ENCODE measurements at places on chromosomes 1 and 21. TPM values are rescaled to one million over a fixed set of nuclear protein-coding genes. Genes with fewer than 3 reads are reported as not detected.

DNA sequence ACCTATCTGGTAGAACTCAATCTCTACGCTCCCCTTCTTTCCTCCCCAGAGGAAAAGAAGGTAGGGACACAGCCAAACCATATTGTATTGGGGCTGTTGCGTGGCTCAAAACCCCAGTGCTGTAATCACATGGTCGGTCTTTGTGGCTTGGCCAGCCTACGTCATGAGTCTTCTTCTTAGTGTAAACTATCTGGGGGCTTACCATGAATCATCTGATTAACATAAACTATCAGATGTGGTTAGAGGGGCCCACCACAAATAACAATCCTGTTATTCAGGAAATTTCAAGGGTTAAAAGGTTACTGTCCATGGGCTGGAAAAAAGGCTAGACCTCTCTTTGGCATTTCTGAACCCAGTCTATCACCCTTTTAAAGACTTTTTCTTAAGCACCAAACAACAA is 49.5 kb upstream of the GPR52 start:
- H3K27me3 ChIP-seq, result no peaks in the 10 kb centered on the region
- H3K36me3 ChIP-seq, result peaks cover 41% of the 10 kb centered on the region
- DNase-seq, result peak; percentile 45

DNA sequence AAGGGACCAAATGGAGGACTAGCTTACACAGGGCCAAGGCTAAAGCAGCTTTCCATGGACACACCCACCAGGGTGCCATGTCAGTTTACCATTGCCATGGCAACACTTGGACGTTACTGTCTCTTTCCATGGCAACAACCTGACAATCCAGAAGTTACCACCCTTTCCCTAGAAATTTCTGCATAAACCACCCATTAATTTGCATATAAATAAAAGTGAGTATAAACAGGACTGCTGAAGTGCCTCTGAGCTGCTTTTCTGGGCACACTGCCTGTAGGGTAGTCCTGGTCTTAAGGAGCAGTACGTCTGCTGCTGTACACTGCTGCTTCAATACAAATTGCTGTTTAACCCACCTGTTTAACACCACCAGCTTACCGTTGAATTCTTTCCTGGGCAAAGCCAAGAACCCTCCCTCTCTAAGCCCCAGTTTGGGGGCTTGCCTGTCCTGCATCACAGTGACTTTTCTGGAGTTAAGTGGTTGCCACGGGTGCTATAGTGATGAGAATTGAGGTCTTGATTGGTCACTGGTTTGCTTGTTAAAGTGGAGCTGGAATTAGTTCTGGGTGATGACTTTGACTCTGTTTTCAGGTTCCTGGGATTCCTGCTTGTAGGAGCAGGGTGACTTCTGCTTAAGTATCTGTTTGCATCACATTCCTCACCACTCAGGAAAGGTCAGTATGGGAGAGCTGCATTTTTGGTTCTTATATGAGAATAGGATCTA is 83.2 kb downstream of the CLDN17 start:
- DNase-seq, result no peak
- H3K27me3 ChIP-seq, result peaks cover 1% of the 10 kb centered on the region
- H3K4me3 ChIP-seq, result no peak overlapping the region
- H3K36me3 ChIP-seq, result no peaks in the 10 kb centered on the region
- no peak overlapping the region for H3K27ac ChIP-seq
- H3K4me1 ChIP-seq, result no peaks in the 10 kb centered on the region

DNA sequence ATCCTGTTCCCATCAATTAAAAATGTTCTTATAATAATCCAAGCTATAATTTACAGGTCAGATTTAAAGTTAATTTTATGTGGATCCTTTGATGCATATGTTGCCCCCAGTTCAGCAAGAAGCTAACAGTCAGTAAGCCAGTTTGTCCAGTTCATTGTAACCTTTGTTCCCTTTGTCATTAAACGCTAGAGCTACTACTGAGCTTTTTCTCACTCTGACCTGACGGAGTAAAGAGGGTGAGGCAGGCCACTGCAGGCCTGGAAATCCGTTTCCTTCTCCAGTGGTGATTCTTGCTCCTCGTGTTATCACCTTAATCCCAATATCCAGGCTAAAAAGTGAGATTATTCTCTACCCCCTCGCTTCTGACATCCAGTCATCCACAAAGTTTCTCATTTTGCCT is 10.2 kb downstream of the YBX1 start:
- no peak for DNase-seq
- peak overlapping the region; percentile 27 for H3K27ac ChIP-seq
- no peaks in the 10 kb centered on the region for H3K27me3 ChIP-seq
- peaks cover 74% of the 10 kb centered on the region for H3K36me3 ChIP-seq

Gene GPR153
- 0.34 TPM for total RNA-seq

DNA sequence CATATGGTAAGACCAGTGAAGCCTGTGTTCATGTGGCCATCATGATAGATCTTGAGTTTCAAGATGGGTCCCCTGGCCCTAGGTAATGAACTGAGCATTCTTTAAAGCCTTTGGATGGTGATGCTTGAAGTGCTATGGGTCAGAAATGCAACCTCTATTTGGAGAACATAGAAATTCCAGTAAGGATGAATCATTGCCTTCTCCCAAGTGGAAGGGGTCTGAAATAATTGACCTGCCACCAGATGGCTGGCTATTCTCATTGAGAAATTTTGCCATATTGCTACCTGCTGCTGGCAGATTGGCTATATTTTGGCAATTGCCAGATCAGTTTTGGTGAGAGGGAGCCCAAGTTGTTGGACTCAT is 739 bp upstream of the IFI6 start:
- peak overlapping the region; percentile 90 for H3K27ac ChIP-seq
- peaks cover 32% of the 10 kb centered on the region for H3K4me1 ChIP-seq
- peaks cover 1% of the 10 kb centered on the region for H3K36me3 ChIP-seq
- no peaks in the 10 kb centered on the region for H3K27me3 ChIP-seq

GRCh38 chr1:86567341-86567740 is 20.5 kb downstream of the CLCA4 start:
- H3K27me3 ChIP-seq, result peaks cover 8% of the 10 kb centered on the region
- no peak for DNase-seq
- H3K4me1 ChIP-seq, result no peaks in the 10 kb centered on the region
- H3K27ac ChIP-seq, result no peak overlapping the region
- no peak overlapping the region for H3K4me3 ChIP-seq

DNA sequence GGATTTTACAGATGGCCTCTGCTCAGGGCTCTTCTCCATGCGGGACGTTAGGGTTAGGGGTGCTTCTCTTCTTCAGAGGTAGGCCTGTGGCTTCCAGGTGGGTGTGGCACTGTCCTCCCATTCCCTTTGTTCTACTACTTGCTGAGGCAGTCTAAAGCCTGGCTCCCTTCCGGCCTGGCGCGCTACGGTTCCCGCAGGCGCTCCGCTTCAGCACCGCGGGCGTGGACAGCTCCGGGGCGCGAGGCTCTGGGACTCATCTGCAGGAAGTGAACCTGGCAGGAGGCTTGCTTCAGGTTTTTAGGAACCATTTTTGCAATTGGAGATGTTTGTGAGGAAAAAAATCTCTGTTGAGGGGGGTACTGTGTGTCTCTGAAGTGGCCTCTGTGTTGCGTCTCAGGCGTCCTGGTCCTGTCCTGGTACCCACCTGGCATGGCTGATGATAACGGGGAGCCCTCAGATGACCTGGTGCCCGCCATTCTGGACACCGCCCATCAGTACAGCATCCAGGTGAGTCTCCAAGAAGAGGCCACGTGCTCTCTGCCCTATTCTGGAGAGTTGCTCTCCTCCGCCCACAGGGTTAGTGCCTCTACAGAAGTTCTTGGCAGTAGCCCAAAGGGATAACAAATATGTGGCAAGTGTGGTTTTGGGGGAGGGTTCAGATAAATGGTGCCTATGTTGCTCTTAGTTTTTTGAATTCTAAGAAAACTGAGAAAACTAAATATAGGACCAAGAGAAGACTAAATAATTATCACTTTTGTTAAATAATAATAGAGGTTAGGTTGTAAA is 1.9 kb downstream of the MANEAL start:
- peak overlapping the region; percentile 65 for H3K4me3 ChIP-seq
- DNase-seq, result peak; percentile 59
- H3K4me1 ChIP-seq, result peaks cover 22% of the 10 kb centered on the region
- H3K27ac ChIP-seq, result no peak overlapping the region
- peaks cover 15% of the 10 kb centered on the region for H3K36me3 ChIP-seq
- peaks cover 19% of the 10 kb centered on the region for H3K27me3 ChIP-seq

- H3K27ac ChIP-seq, result no peak overlapping the region
- H3K27me3 ChIP-seq, result peaks cover 3% of the 10 kb centered on the region
- no peak overlapping the region for H3K4me3 ChIP-seq
- no peaks in the 10 kb centered on the region for H3K36me3 ChIP-seq
- no peaks in the 10 kb centered on the region for H3K4me1 ChIP-seq
- no peak for DNase-seq
Measured at GRCh38 chr1:48649880-48650279, 126.8 kb downstream of the BEND5 start.

DNA sequence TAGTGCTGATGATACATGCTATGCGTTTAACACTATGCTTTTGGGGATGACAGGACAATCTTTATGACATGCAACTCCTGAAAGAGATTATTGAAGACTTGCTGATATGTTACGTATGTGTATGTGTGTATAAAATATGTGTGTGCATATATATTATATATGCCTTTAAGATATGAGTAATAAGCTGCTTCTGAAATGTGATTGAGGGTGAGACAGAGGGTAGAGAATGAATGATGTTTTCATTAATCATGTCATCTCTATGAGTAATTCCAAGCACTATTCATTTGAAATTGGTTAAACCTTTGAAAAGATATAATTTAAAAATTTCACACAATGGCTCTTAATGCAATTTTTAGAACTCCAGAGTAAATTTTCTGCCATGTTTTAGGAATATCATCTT is 5.8 kb downstream of the BCL9 start:
- no peaks in the 10 kb centered on the region for H3K27me3 ChIP-seq
- H3K4me1 ChIP-seq, result peaks cover 70% of the 10 kb centered on the region
- H3K4me3 ChIP-seq, result no peak overlapping the region
- no peak overlapping the region for H3K27ac ChIP-seq
- DNase-seq, result no peak
- peaks cover 13% of the 10 kb centered on the region for H3K36me3 ChIP-seq

GRCh38 chr21:42081931-42082381 is 10.8 kb downstream of the UMODL1 start:
- H3K27me3 ChIP-seq, result no peaks in the 10 kb centered on the region
- no peaks in the 10 kb centered on the region for H3K4me1 ChIP-seq
- no peak overlapping the region for H3K4me3 ChIP-seq
- no peak for DNase-seq

Gene CCDC190
- total RNA-seq, result not detected

DNA sequence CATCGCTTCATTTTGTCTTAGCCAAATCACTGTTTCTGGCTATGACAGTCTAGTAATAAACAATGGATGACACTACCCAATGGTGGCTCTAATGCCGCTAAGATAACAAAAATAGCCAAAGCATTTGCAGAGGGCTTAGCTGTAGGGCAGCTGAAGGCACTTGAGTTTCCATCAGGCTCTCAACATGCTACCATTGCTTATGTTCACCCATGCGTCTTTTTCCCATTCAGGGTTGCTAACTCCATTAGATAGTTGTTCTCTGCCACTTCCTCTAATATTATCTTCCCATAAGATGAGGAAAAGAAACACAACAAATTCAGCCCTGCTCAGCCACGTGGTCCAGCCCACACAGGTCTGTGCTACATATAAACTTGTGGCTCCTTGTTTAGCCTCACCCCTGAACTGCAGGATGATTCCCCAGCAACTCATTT is 159.6 kb downstream of the TOMM20 start:
- DNase-seq, result no peak
- H3K36me3 ChIP-seq, result peaks cover 5% of the 10 kb centered on the region
- peaks cover 59% of the 10 kb centered on the region for H3K4me1 ChIP-seq
- peak overlapping the region; percentile 75 for H3K27ac ChIP-seq
- no peak overlapping the region for H3K4me3 ChIP-seq
- no peaks in the 10 kb centered on the region for H3K27me3 ChIP-seq

Gene CNKSR1
- 1.4 TPM for total RNA-seq

DNA sequence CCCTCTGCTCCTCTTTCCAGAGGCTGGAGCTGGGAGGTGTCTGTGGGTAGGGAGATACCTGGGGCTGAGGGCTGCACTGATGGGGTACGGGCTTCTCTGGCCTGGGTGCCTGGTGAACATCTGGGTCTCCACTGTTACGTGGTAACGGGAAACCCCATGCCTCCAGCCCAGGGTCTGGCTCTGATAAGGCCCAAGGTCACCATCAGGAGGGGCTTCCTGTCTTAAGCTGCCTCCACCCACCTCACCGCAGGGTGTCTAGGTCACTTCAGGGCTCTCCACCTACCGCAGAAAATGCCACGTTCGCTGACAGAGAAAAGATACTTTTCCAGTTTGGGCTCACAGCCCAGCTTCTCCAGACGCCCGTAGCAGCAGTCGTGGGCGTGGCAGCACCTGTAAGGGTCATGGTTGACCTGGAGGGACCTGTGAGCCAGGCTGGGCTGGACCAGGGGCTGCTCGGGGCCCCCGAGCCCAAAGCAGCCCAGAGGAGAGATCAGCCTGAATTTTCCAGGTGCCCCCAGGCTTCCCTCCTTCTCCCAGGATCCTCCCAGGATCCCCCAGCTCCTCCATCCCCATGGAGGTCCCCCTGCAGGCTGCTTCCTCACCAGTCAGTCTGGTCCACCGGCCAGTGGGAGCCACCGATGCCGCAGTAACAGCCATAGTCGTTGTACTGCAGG is 1.3 kb downstream of the PLA2G2E start:
- H3K36me3 ChIP-seq, result no peaks in the 10 kb centered on the region
- peaks cover 1% of the 10 kb centered on the region for H3K27me3 ChIP-seq
- H3K4me1 ChIP-seq, result peaks cover 4% of the 10 kb centered on the region

GRCh38 chr1:246269466-246269865 is 237.6 kb downstream of the SMYD3 start:
- no peak overlapping the region for H3K4me3 ChIP-seq
- H3K27me3 ChIP-seq, result no peaks in the 10 kb centered on the region
- no peak for DNase-seq
- H3K36me3 ChIP-seq, result peaks cover 4% of the 10 kb centered on the region
- no peak overlapping the region for H3K27ac ChIP-seq
